Cardiac muscle cell (in vitro differentiated cells and primary cell): ENCODE measurements at places on chromosomes 6 and 20.

GRCh38 chr6:152117156-152118133 is 310.0 kb downstream of the ESR1 start:
- H3K4me1 ChIP-seq: peaks cover 7% of the 10 kb centered on the region
- no peak overlapping the region for H3K4me3 ChIP-seq
- no peaks in the 10 kb centered on the region for H3K27me3 ChIP-seq
- no peak for DNase-seq
- H3K27ac ChIP-seq: peak overlapping the region; percentile 2

DNA sequence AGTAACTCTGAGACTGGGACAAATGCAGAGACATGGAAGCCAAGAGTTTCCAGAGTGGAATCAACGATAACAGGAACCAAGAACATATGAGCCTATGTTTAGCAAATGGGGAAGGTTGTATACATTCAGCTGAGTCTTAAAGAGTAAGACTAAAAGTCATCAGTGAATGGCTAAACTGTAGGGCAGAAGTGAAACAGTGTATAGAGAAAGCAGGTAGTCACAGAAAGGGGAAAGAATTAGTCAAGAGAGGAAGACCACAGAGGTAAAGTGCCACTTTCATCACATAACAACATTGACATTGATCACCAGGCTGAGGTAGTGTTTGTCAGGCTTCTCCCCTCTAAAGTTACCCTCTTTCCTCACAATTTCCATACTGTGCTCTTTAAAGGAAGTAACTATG is 306.5 kb upstream of the SPTLC3 start:
- no peaks in the 10 kb centered on the region for H3K4me1 ChIP-seq
- H3K27ac ChIP-seq: no peak overlapping the region
- no peak for DNase-seq

- H3K4me1 ChIP-seq: no peaks in the 10 kb centered on the region
- no peaks in the 10 kb centered on the region for H3K27me3 ChIP-seq
- no peaks in the 10 kb centered on the region for H3K36me3 ChIP-seq
- H3K4me3 ChIP-seq: no peak overlapping the region
- no peak for DNase-seq
These were observed 136.0 kb downstream of the PACRG start for GRCh38 chr6:162863821-162864220.

DNA sequence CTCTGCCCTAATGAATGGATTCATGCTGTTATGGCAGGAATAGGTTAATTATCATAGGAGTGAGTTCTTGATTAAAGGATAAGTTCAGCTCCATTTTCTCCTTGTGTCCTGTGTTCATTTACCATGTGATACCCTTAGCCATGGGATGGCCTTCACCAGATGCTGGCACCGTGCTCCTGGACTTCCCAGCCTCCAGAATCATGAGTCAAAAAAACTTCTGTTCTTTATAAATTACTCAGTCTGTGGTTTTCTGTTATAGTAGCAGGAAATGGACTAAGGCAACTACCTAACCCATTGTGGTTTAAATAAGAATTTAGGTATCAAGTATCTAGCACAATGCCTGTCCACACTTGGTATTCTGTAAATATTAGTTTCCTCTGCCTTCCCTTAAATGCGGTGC is 223.5 kb downstream of the MEI4 start:
- H3K27ac ChIP-seq: no peak overlapping the region
- no peak overlapping the region for H3K4me3 ChIP-seq
- H3K4me1 ChIP-seq: peaks cover 4% of the 10 kb centered on the region

DNA sequence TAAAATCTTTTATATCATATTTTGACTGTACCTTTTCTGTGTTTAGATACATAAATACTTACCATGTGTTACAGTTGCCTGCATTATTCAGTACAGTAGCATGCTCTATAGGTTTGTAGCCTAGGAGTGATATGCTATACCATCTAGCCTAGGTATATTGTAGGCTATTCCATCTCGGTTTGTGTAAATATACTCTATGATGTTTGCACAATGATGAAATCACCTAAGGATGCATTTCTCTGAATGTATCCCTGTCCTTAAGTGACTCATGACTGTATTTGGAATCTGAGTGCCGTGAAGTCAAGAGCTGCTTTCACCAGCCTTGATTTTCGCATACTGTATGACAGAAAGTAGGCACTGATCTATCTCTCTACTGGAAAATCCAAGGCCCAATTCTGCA is 129.9 kb downstream of the UTRN start:
- no peak overlapping the region for H3K27ac ChIP-seq
- no peaks in the 10 kb centered on the region for H3K36me3 ChIP-seq
- DNase-seq: peak; percentile 71
- H3K4me3 ChIP-seq: no peak overlapping the region

DNA sequence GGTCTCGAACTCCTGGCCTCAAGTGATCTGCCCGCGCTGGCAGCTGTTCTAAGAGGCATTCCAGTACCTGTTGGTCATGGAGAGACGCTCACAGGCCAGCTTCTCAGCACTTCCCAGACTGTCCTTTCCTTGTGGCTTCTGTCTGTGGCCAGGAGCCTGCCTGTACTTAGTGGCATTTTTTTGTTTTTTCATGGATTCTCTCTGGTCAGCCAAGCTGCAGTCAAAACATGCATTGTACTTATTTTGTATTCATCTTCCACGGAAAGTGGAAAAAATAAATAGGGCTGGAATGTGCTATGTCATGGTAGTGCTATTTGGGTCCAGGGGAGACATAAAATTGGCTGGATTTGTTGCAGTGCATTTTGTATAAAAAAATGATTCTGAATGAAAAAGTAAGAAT is 29.1 kb downstream of the ZDHHC14 start:
- H3K27ac ChIP-seq: no peak overlapping the region
- DNase-seq: no peak
- peaks cover 10% of the 10 kb centered on the region for H3K4me1 ChIP-seq
- no peak overlapping the region for H3K4me3 ChIP-seq
- H3K27me3 ChIP-seq: no peaks in the 10 kb centered on the region

DNA sequence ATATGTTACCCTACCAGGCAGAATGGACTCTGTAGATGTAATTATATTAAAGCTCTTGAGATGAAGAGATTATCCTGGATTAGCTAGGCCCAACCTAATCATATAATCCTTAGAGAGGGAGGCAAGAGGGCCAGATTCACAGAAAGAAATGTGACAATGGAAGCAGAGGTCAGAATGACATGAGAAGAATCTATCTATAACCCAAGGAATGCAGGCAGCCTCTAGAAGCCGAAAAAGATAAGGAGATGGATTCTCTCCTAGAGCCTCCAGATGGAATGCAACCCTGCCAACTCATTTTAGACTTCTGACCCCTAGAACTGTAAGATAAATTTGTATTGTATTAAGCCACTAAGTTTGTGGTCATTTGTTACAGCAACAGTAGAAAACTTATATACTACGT is 12.3 kb downstream of the PXT1 start:
- peak; percentile 60 for DNase-seq
- no peaks in the 10 kb centered on the region for H3K36me3 ChIP-seq
- no peak overlapping the region for H3K4me3 ChIP-seq
- H3K27ac ChIP-seq: peak overlapping the region; percentile 74

DNA sequence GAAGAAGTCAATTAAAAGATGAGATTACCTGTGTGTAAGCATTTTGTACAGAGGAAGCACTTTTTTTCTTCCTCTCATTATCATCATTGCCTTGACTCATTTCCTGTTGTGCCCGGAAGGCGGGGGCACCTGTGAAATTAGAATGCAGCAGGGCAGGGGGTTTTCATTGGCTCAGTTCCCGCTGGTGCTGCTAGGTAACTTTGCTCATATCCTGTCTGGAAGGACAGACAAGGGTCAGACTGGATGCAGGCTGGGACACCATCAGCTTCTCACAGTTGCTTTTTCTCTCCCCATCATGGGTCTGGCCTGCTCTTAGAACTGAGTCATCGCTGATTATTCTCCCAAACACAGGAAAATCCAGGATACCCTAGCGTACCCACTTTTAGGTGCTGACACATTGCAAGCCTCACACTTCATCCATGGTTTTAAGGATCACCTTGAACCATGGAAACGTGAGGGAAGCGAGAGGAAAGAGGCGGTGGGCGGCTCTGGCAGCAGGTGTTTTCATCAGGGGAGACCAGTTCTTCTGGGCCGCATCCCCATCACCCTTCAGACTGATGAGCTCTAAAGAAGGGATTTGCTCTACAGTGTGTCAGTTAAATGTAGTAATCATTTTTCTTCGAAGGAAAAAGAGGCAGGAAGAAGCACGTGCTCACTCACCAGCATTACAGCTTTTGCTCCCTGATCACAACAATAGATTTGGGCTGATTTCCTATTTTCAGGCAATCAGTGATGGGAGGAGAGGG is 195.7 kb upstream of the SASH1 start:
- H3K27me3 ChIP-seq: no peaks in the 10 kb centered on the region
- H3K4me1 ChIP-seq: no peaks in the 10 kb centered on the region
- no peak overlapping the region for H3K27ac ChIP-seq
- H3K4me3 ChIP-seq: no peak overlapping the region
- no peaks in the 10 kb centered on the region for H3K36me3 ChIP-seq

GRCh38 chr20:37053230-37053950 is 42.4 kb downstream of the RBL1 start:
- H3K36me3 ChIP-seq: peaks cover 17% of the 10 kb centered on the region
- H3K4me3 ChIP-seq: no peak overlapping the region
- H3K4me1 ChIP-seq: no peaks in the 10 kb centered on the region
- no peak overlapping the region for H3K27ac ChIP-seq
- no peaks in the 10 kb centered on the region for H3K27me3 ChIP-seq

DNA sequence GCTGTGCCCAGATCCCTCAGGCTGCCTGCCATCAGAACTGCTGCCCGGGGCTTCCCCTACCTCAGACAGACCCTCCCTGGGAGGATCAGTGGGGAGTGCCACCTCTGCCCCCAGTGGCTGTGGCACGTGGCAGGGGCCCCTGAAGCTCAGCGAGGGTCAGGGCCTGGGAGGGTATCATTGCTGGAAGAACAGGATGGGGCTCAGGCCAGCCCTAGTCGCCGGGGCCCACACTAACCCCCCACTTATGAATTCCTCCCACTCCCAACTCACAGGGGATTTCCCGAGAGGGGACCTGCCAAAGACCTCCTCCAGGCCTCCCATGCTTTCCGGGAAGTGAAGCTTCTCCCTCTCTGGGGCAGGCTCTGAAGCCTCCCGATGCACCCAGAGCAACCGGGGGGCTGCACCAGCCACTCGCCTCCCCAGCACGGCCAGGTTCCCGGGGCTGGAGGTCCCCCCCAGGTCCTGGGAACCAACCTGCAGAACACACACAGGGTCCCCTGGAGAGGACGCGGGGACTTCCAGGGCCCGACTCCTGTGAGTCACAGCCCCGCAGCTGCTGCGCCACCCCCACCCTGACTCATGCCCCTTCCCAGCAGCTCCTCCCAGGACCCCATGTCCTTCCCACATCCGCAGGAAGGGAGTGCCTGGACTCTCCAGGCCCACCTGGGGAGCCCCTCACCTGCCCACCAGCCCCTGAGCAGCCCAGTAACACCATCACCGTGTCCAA is 2.5 kb downstream of the TNFRSF6B start:
- DNase-seq: peak; percentile 84
- no peaks in the 10 kb centered on the region for H3K27me3 ChIP-seq
- peaks cover 6% of the 10 kb centered on the region for H3K4me1 ChIP-seq
- H3K36me3 ChIP-seq: no peaks in the 10 kb centered on the region
- H3K4me3 ChIP-seq: no peak overlapping the region

GRCh38 chr6:84033523-84034451 is at the start of gene MRAP2:
Gene MRAP2 (plus strand): TSS chr6:84033772. CDS start chr6:84055319, 21,547 bp downstream.
- H3K27ac ChIP-seq: no peak within 1 kb of the TSS
- H3K4me1 ChIP-seq: no peaks in the 10 kb centered on the region

- peak overlapping the region; percentile 79 for H3K4me3 ChIP-seq
- peak overlapping the region; percentile 65 for H3K27ac ChIP-seq
- H3K4me1 ChIP-seq: no peaks in the 10 kb centered on the region
- H3K36me3 ChIP-seq: no peaks in the 10 kb centered on the region
- no peaks in the 10 kb centered on the region for H3K27me3 ChIP-seq
- peak; percentile 61 for DNase-seq
These were observed 218.2 kb downstream of the OR2B2 start for GRCh38 chr6:27693766-27694546.

GRCh38 chr20:4153661-4154238 is 138.4 kb upstream of the RNF24 start:
- H3K27me3 ChIP-seq: peaks cover 12% of the 10 kb centered on the region
- no peak overlapping the region for H3K27ac ChIP-seq
- H3K4me1 ChIP-seq: no peaks in the 10 kb centered on the region
- no peak for DNase-seq

GRCh38 chr6:54729716-54730115 is 116.9 kb upstream of the FAM83B start:
- H3K36me3 ChIP-seq: no peaks in the 10 kb centered on the region
- DNase-seq: no peak
- no peaks in the 10 kb centered on the region for H3K27me3 ChIP-seq
- H3K27ac ChIP-seq: no peak overlapping the region
- no peak overlapping the region for H3K4me3 ChIP-seq
- no peaks in the 10 kb centered on the region for H3K4me1 ChIP-seq
